Activated T-helper 1 cell treated with anti-CD3 and anti-CD28 coated beads, Interleukin-12 subunit alpha, Interleukin-12 subunit beta, Interleukin-2, Interleukin-4 antibody, amounts not matched to agents 30 ng/mL and 10 ng/mL and 1 ng/mL, durations not matched to agents 14 hours and 24 hours and 36 hours (primary cell): ENCODE measurements at places on chromosomes 11 and 22. TPM values are rescaled to one million over a fixed set of nuclear protein-coding genes. Genes with fewer than 3 reads are reported as not detected.

- H3K27me3 ChIP-seq: peaks cover 10% of the 10 kb centered on the region
- H3K4me1 ChIP-seq: no peaks in the 10 kb centered on the region
- no peak for DNase-seq
- no peak overlapping the region for H3K4me3 ChIP-seq
- H3K27ac ChIP-seq: no peak overlapping the region
These were observed 37.7 kb upstream of the BLID start for GRCh38 chr11:122153746-122154145.

- DNase-seq: no peak
- no peaks in the 10 kb centered on the region for H3K27me3 ChIP-seq
These were observed 39.9 kb downstream of the CD44 start for GRCh38 chr11:35178873-35179272.

DNA sequence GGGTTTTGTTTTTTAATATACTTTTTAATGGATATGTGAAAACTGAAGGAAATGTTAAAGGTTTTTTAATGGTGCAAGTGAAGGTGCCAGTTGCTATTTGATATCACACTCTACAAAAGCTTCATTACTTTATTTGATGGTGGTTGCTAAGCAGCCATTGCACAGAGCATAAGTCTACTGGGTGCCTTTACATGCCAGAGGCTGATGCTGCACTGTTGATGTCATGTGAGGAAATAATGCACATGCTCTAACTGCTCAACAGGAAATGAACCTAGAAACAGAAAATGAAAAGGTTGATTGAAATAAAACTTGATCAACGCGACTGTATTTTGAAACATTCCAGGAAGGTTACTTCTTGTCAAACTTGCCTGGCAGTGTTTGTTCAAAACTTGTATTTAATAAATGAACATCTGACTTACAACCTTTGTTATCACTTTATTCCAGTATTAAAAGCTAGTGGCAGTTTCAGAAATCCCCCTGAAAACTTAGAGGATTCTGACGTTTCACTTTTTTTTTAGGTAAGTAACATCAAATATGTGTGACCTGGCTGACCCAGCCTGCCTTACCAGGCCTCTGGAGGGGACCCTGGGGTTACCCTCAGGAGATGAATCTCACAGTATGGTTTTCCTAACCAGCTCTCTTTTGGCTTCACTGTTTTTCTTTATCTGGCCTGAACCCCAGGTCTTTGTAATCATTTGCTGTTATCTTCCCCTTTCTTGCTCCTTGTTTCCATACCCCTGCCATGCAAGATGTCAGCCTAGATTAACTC is 2.4 kb upstream of the ATP5MG start:
- no peaks in the 10 kb centered on the region for H3K27me3 ChIP-seq
- H3K27ac ChIP-seq: peak overlapping the region; percentile 96
- H3K4me3 ChIP-seq: peak overlapping the region; percentile 93
- peaks cover 28% of the 10 kb centered on the region for H3K36me3 ChIP-seq
- DNase-seq: peak; percentile 65

DNA sequence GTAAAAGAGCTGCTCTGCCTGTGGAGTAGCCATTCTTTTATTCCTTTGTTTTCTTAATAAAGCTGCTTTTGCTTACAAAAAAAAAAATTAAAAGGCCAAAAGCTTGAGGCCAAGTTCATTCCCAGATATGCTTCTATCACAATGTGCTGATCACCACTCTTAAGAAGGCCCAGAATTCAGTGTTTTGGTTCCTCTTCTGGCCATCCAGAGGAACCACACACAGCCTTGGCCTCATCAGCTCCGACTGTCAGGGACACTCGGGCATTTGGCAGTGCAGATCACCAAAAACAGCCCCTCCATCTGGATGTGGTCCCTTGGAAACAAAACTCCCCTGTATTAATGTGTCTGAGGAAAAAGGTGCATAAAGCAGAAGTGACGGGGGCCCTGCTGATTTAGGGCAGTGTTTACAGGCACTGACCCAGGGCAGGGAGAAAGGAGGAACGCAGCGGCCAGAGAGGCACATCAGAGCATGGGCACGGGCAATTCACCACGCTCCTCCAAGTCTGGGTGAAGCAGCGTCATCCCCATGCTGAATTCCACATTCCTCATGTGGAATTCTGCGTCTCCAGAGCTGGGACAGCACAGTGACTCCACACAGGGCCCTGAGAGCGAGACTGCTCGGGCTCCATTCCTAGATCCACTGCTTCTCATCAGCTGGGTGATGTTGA is 17.7 kb downstream of the POLDIP3 start:
- peaks cover 3% of the 10 kb centered on the region for H3K4me1 ChIP-seq
- H3K36me3 ChIP-seq: peaks cover 45% of the 10 kb centered on the region
- no peak overlapping the region for H3K27ac ChIP-seq

DNA sequence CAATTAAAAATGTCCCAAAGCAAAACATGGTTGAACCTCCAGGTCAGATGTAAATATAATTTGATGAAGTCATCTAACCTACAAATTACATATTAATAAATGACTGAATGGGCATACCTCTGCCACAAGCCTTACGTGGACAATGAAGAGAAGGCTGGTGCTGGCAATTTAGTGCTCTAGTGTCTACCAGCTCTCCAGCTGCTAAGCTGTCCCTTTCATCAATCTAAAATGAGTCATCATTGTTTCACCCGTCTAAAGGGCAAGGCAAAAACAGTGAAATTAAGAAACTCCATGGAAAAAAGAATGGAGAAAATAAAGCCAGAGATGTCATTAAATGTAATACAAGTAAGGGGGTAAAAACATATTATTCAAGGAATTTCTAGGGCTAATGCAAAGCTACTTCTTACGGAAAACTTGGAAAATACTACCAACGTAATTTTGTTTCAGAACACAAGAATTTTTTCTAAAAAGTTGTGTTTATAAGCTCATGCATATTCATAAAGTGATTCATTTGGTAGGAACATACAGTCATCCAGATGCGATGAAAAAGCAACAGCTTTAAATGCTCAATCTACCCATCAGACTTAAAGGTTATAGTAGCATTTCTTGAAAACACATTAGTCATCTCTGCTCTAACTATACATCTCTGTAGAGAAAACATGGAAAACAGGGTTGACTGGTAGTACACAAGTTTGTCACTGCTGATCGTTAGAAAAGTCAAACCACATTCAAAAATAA is 71.5 kb downstream of the SIK3 start:
- DNase-seq: no peak
- no peaks in the 10 kb centered on the region for H3K27me3 ChIP-seq
- peaks cover 9% of the 10 kb centered on the region for H3K36me3 ChIP-seq
- H3K27ac ChIP-seq: peak overlapping the region; percentile 90
- H3K4me1 ChIP-seq: peaks cover 63% of the 10 kb centered on the region

DNA sequence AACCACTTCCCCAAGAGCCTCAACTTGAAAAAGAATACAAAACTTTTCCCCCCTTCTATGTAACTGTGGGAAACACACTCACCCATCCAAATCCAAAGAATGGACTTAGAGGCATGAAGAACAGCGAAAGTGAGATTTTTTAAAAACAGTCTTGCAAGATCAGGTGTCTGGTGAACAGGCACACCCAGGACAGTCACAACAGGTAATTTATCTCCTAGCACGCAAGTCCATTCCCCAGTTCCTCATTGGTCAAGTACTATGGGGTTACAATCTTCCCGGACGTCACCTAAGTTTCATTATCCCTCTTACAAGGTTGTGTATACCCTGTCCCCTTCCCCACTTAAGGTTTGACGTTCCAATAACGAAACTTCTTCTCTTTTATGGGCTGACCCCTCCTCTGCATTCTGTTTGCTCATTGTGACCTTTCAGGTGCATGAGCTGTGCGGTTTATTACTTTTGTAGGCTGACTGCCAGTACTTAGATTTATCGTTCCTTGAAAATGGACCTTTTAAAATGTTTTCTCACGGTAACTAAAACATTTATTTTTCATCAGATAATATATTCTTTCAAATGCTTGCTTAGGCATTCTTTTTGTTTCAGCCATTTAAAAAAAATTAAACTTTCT is 1401.9 kb downstream of the FAM181B start:
- H3K36me3 ChIP-seq: no peaks in the 10 kb centered on the region
- H3K4me1 ChIP-seq: no peaks in the 10 kb centered on the region
- no peak for DNase-seq
- H3K4me3 ChIP-seq: no peak overlapping the region

DNA sequence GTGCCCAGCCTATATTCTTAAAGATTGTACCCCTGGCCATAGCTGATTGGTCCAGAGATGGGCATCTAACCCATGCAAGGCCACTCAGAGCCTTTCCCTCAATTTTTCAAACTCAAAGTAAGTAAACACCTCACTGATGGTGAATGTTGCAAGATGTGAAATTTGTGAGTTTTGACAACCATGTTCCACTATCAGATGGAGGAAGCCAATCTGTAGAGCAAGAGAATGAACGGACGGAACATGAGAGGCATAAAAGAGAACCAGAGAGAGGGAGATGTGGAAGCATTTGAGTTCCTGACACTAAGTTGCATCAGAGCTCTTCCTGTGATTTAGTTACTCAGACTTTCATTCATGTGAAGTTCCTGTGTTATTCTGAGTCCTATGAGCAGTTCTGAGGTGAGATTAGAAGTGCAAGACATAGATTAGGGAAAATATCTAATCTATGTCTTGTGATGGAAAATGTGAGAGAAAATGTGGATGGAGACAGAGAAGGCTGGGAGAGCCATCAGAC is 73.3 kb downstream of the PRSS23 start:
- H3K27me3 ChIP-seq: peaks cover 14% of the 10 kb centered on the region
- H3K4me1 ChIP-seq: no peaks in the 10 kb centered on the region
- H3K27ac ChIP-seq: no peak overlapping the region
- H3K36me3 ChIP-seq: no peaks in the 10 kb centered on the region
- no peak for DNase-seq

DNA sequence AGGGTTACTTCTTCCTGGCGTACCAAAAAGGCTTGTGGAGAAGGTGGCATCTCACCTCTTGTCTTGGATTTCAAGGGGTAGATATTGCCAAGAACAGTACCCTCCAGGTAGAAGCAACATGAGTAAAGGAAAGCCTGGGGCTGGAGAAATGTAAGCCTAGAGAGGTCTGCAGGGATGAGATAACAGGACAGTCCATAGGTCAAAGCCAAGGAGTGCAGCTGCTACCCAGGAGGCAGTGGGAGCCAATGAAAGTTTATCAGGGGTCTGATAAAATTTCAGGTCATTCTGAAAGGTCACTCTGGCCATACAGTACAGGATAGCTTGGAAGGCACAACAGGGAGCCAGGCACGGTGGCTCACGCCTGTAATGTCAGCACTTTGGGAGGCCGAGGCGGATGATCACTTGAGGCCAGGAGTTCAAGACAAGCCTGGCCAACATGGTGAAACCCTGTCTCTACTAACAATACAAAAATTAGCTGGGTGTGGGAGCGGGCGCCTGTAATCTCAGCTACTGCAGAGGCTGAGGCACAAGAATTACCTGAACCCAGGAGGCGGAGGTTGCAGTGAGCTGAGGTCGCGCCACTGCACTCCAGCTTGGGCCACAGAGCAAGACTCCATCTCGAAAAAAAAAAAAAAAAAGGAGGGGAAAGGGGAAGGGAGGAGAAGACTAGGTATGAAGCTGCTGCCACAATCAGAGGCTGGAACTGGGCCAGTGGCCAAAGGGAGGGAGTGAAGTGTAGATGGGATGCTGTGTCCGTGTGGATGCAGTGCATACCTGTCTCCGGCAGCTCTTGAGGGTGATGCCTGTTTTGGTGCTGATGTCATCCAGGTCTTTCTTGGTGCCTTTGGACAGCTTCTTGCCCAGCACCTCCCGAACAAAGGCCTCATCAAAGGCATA is 1.2 kb downstream of the FIBP start:
- peaks cover 32% of the 10 kb centered on the region for H3K36me3 ChIP-seq
- DNase-seq: no peak
- peak overlapping the region; percentile 96 for H3K27ac ChIP-seq
- peaks cover 46% of the 10 kb centered on the region for H3K4me1 ChIP-seq
- H3K27me3 ChIP-seq: no peaks in the 10 kb centered on the region
- H3K4me3 ChIP-seq: peak overlapping the region; percentile 99

DNA sequence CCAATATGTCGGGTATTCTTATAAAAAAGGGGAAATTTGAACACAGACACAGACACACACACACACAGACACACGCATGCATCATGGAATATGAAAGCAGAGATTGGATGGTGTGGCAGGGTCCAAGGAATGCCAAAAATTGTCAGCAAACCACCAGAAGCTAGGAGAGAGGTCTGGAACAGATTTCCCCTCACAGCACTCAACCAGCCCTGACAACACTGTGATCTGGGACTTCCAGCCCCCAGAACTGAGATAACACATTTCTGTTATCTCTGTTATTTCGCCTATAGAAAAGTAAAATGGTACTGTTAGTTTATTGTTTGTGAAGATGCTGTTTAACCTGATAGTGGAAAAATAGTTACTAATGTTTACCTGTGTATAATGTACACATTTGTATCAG is 145.4 kb upstream of the ZBED5 start:
- H3K4me3 ChIP-seq: no peak overlapping the region
- H3K27ac ChIP-seq: no peak overlapping the region
- no peak for DNase-seq
- H3K27me3 ChIP-seq: peaks cover 23% of the 10 kb centered on the region
- H3K36me3 ChIP-seq: no peaks in the 10 kb centered on the region

ASPHD2 gene
- 23.4 and 23.5 TPM in 2 replicates for total RNA-seq

MS4A6E gene
- not detected in 2 replicates for total RNA-seq

GRCh38 chr11:128904656-128905344 is 13.6 kb downstream of the KCNJ5 start:
- H3K36me3 ChIP-seq: no peaks in the 10 kb centered on the region
- peaks cover 64% of the 10 kb centered on the region for H3K27me3 ChIP-seq

MPZL2 gene
- 13.2 and 15.9 TPM in 2 replicates for total RNA-seq

ANKRD49 gene
- total RNA-seq: 20.0 and 21.2 TPM in 2 replicates

- H3K36me3 ChIP-seq: no peaks in the 10 kb centered on the region
- DNase-seq: no peak
- H3K4me3 ChIP-seq: no peak overlapping the region
- no peak overlapping the region for H3K27ac ChIP-seq
- peaks cover 2% of the 10 kb centered on the region for H3K27me3 ChIP-seq
- peaks cover 20% of the 10 kb centered on the region for H3K4me1 ChIP-seq
These were observed 78.1 kb downstream of the KIAA1671 start for GRCh38 chr22:25030636-25031035.

GRCh38 chr22:44338906-44339305 is 26.2 kb upstream of the SHISAL1 start:
- no peak overlapping the region for H3K4me3 ChIP-seq
- no peak overlapping the region for H3K27ac ChIP-seq
- no peaks in the 10 kb centered on the region for H3K36me3 ChIP-seq

DNA sequence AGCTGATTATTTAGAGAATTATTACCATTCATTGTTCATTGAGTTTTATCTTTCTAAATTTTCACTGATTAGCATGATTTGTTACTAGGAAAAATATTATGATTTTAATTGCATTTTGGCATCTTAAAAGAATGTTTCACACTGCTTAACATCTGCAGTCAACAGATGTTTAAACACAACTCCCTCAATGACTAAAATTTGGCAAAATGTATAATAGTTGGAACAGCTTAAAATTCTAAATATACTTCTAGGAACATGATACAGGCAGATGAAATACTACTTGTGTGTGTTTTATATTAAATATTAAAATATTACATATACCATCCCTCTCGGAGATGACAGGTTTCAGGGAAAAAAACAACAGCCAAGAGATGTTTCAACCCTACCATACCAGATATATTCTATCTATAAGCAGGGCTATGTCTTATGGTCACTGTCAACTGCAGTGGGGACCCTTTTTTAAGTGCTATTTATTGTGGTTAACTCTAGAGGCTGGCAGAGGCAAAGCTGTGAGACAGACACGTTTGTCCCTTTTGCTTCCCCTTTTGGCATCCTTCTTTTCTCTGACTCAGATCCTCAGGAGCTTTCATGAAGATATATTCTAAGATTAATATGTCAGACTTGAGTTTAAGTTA is 81.9 kb downstream of the BDNF start:
- H3K27ac ChIP-seq: no peak overlapping the region
- H3K36me3 ChIP-seq: no peaks in the 10 kb centered on the region
- no peak overlapping the region for H3K4me3 ChIP-seq
- H3K27me3 ChIP-seq: no peaks in the 10 kb centered on the region
- no peaks in the 10 kb centered on the region for H3K4me1 ChIP-seq
- no peak for DNase-seq
